HFFc6 (cell line): ENCODE measurements at places on chromosomes 2 and 18.
A peak's percentile ranks its signal among the peaks of the same experiment; 100 is the strongest.

- DNase-seq = no peak
Measured at GRCh38 chr2:236136538-236136937, 31.6 kb downstream of the GBX2 start.

DNA sequence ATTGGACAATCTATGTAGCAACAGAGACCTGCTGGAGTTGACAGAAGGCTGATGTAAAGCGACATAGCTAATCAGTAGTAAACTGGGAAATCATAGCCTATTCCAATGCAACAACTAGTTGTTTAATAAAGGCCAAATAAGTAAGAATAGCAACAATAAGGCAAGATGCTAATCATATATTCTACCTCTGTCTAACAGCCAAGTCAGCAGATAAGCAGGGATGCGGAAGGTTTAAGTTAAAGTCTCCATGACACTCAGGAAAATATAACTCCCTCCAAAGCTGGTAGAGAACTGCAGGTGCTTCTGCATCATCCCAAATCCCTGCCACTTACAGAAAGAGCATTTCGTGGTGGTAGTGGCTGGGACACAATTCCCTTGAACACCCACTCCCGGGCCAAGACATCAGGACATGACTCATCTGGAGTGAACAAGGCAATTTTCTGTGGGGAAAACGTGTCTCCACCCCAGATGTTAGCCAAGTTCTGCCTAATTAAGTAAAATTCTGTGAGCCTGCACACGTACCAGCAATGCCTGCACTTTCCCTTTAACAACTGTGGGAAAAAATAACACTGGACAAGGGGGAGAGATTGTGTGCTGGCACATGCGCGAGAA, 413.6 kb upstream of the ID2 start:
- DNase-seq = no peak

GRCh38 chr18:55990186-55990585, 402.2 kb upstream of the TCF4 start:
- no peak for DNase-seq

- DNase-seq = no peak
Measured at GRCh38 chr2:3741396-3741795, 38.0 kb downstream of the DCDC2C start.

DNA sequence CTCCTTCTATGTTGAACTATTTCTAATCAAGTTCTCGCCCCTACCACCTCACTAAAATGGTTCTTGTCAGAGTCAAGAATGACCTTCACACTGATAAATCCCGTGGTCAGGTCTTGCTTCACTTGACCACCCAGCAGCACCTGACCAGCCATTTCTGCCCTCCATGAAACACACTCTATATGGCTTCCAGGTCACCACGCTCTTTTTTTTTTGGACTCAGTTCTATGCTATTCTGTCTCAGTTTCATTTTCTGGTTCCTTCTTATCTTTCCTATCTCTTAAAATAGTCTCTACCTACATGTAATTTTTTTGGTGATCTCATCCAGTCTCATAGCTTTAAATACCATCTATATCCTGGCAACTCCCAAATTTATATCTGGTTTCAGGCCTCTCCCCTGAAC, 11.4 kb downstream of the EIF2AK3 start:
- DNase-seq = no peak

DNA sequence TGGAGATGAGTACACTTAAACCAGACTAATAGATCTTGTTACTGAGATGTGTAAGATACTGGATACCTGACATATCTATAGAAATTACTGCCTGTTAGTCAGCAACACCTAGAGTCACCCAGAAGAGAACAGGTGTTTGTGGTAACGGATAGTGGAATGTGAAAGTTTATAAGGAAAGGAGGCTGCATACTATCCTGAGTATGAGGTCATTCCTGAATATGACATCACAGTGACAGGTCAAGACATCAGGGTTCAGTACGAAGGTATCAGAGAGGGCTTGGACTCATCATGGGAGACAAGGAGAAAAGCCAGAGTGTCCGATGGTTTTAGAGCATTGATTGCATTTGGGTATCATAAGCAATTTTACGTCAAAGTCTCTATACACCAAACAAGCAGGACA, 55.3 kb downstream of the ABCA12 start:
- no peak for DNase-seq

DNA sequence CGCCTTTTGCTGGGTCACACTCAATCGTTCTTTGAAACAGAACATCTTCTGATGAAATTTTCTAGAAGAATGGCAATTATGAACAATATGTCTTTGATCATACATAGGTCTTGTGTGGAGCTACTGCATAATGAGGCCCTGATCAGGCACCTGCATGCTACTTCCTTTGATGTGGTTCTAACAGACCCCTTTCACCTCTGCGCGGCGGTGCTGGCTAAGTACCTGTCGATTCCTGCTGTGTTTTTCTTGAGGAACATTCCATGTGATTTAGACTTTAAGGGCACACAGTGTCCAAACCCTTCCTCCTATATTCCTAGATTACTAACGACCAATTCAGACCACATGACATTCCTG, 532 bp downstream of the UGT1A5 start:
- no peak for DNase-seq

GRCh38 chr2:10170256-10170655, 47.7 kb downstream of the RRM2 start:
- DNase-seq = peak; percentile 7

- peak; percentile 66 for DNase-seq
Measured at GRCh38 chr2:221573430-221574230, 1.5 kb upstream of the EPHA4 start.

GRCh38 chr2:167592441-167592840, 655.0 kb downstream of the STK39 start:
- DNase-seq = no peak

DNA sequence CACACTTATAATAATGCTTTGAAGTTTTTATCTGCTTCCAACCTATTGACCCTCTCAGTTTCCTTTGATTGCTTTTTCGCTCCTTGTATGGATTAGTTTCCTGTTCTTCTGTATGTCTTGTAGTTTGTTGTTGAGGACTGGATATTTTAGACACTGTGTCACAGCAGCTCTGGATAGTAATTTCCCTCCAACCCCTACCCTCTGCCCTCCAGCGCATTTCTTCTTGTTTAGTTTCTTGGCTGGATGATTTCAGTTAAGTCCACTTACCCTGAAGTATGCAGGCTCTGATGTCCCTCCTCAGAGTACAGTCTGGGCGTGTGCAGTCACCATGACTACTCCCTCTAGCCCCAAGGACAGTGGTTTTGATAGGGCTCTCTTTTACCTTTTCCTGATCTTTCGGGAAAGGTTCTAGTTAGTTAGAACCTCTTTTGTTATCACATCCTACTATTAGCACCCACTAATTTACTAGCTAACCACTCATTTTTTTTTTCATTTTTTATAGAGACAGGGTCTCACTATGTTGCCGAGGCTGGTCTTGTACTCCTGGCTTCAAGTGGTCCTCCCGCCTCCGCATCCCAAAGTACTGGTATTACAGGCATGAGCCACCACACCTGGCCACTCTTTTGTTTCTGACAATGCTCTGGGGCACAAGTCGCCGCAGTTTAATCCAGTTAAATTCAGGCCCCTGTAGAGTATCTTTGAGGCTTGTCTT, 16.3 kb upstream of the LYG1 start:
- DNase-seq = no peak
